ENCODE measurements at places on chromosomes 3 and 15. TPM values are rescaled to one million over a fixed set of nuclear protein-coding genes. Genes with fewer than 3 reads are reported as not detected.

PDIA3 gene
- total RNA-seq, result 95.7 TPM

ARL6IP5 gene
- 121 TPM for total RNA-seq

FGF7 gene
- total RNA-seq, result 393 TPM

SHC4 gene
- 4.2 TPM for total RNA-seq

ADAMTS17 gene
- total RNA-seq, result not detected

ALDH1A2 gene
- total RNA-seq, result 1.6 TPM

PLA2G4D gene
- not detected for total RNA-seq

FMN1 gene
- total RNA-seq, result 26.4 TPM

COX5A gene
- 30.6 TPM for total RNA-seq

SENP7 gene
- total RNA-seq, result 14.0 TPM

AADACL2 gene
- not detected for total RNA-seq

MNS1 gene
- total RNA-seq, result 1.9 TPM

RPL15 gene
- total RNA-seq, result 2,429 TPM

TJP1 gene
- 37.8 TPM for total RNA-seq

A4GNT gene
- total RNA-seq, result not detected

ZNF445 gene
- 8.8 TPM for total RNA-seq
